Motor neuron (in vitro differentiated cells): ENCODE measurements at places on chromosomes 3 and 15. TPM values are rescaled to one million over a fixed set of nuclear protein-coding genes. Genes with fewer than 3 reads are reported as not detected.

Gene EPM2AIP1
- 34.9 and 36.3 TPM in 2 replicates for total RNA-seq

Gene SENP7
- 71.1 and 77.7 TPM in 2 replicates for total RNA-seq

Gene A4GNT
- total RNA-seq: not detected in 2 replicates

Gene LRRFIP2
- 57.6 and 64.2 TPM in 2 replicates for total RNA-seq

Gene PDIA3
- total RNA-seq: 111 and 112 TPM in 2 replicates

Gene PLOD2
- total RNA-seq: 32.3 and 33.1 TPM in 2 replicates

Gene MOBP
- not detected in 2 replicates for total RNA-seq

Gene AGTR1
- 3.8 and 4.1 TPM in 2 replicates for total RNA-seq

Gene WDR93
- total RNA-seq: 0.35 and 0.49 TPM in 2 replicates

Gene PIAS1
- total RNA-seq: 31.1 and 32.1 TPM in 2 replicates

Gene HTR3D
- not detected in 2 replicates for total RNA-seq

Gene CKMT1B
- 13.2 and 18.6 TPM in 2 replicates for total RNA-seq
